Brain microvascular endothelial cell (primary cell): ENCODE measurements at places on chromosomes 13 and 19.

- peak; percentile 84 for DNase-seq
Observed at GRCh38 chr13:29520671-29521070, 74.8 kb downstream of the SLC7A1 start.

DNA sequence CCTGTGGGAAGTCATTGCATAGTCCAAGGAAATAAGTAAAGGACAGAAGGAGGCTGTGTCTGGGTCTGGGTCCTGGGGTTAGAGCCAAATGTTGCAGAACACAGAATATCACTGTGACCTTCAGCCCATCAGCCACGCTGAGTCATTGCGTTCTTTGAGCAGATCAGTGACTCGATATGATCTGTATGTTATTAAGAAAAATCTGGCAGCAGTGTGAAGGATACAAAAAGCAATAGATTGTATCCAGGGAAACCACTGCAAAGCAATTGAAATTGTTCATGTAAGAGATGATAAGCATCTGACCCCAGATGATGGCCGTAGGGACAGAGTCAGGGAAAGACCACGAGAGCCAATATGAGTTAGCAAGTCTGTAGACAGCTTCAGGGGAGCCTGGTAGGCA lies 1575.1 kb upstream of the SLC10A2 start:
- DNase-seq = peak; percentile 85

- DNase-seq = no peak
Observed at GRCh38 chr19:6374161-6374709, 1.5 kb downstream of the PSPN start.

GRCh38 chr19:57643734-57644133 lies 10.8 kb downstream of the ZNF211 start:
- no peak for DNase-seq

GRCh38 chr13:50244713-50245574 lies 229.7 kb downstream of the KCNRG start:
- DNase-seq = peak; percentile 91

GRCh38 chr19:28840891-28841290 lies 372.1 kb downstream of the UQCRFS1 start:
- DNase-seq = no peak

DNA sequence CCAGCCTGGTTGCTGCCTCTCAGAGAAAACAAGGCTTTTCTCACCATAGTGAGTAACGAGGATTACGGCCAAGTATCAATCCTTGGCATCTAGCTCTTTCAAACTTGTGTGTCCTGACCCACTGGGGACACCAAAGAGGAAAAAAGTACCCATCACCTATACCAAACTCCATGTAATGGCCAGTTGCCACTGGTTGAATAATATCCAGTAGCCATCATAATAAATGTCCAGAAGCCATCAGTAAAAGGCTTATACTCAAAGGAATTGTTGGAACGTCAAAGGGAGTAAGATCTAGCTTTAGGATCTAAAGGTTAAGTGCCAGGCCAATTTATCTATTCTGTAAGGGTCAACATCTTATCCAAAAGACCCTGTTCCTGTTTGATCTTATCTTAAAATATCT lies 91.1 kb downstream of the PTPRS start:
- DNase-seq = no peak

GRCh38 chr13:75222031-75222430 lies 259.9 kb downstream of the TBC1D4 start:
- no peak for DNase-seq

GRCh38 chr19:1591421-1592023 lies 1.1 kb downstream of the MBD3 start:
- DNase-seq = no peak
